ENCODE measurements at places on chromosomes 5 and 9. TPM values are rescaled to one million over a fixed set of nuclear protein-coding genes. Genes with fewer than 3 reads are reported as not detected.

DNA sequence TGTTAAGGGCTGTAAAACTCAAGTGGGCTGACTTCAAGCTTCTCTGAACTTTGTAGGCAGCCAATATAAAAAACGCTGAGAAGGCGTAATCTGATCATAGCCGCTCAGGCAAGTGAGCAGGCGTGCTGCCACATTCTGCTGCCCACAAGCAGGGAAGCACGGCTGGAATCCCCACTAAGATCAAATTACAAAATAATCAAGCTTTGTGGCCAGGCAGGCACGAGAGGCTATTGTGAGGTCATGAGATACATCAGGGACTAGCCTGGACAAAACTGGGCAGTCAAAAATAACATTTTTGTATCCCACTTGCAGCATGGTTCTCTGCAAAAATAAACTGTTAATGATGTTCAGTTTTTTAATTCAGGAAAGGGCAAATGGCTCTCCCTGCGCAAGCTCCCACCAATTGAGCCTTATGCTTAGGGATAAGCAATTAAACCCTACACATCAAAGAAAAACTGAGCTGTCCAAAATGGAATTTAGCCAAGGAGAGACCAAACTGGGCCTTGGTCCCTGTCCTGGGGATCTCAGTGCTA, 64.0 kb downstream of the POU5F2 start:
- no peak for DNase-seq

GRCh38 chr9:129422032-129422842, 198.7 kb downstream of the C9orf50 start:
- DNase-seq: no peak

GRCh38 chr9:103757062-103757461, 337.0 kb upstream of the SMC2 start:
- DNase-seq: no peak

DNA sequence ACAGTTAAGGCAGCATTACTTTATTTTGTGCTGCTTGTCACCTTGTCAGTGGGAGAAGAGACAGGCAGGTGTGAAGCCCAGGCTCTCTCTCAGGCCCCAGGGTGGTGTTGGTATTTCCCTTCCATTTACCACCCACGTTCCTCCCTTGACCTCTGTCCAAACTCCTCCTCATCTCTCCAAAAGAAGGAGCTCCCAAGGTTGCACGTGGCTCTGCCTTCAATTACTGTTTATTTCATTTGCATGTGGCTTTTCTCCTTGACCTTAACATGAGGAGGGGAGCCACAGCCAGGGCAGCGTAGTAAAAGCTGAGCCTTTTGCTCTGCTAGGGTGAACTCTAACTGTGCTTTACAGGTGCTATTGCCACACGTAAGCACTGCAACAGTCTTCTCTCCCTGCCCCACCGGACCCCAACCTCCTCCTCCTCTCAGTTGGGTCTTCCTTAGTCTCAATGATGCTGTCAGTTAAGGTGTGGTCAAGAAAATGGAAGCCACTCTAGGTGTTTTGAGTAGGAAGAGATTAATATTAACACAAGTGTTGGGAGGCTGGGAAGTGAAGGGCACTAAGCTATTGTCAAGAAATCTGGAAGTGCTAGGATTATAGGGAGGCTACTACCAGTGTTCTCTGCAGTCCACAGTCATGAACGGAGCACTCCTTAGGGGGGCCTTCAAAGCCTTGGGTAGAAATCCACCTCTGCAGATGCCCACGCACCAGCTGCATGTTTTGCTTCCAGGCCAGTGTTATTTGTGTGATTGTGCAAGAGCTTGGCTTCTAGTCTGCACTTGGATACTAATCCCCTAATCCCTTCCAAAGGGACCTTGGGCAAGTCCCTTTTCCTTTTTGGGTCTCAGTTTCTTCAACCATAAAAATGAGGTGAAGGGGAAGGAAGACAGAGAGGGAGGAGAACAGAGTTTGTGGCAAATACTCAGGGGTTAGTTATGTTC, 3.9 kb upstream of the ALDH1B1 start:
- DNase-seq: no peak

- DNase-seq: no peak
Observed at GRCh38 chr9:108325406-108325805, 530.4 kb downstream of the ACTL7B start.

DNA sequence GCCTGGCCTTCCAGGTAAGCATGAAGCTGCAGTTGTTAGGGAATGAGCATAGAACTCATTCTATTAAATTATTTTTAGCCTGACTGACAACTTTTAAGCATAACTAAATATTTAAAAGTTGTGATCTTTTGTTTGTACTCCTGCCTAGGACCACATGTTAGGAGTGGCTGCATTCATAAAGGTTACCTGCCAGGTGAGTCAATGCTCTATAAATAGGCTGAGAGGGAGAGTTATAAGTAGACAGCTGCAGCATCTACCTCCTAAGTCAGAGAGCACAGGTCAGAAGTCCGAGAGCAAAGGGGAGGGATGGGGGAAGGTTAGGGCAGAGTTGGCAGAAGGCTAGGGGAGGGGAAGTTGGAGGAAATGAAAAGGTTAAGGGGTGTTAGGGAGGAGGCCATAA, 292.4 kb upstream of the TLE4 start:
- DNase-seq: no peak

DNA sequence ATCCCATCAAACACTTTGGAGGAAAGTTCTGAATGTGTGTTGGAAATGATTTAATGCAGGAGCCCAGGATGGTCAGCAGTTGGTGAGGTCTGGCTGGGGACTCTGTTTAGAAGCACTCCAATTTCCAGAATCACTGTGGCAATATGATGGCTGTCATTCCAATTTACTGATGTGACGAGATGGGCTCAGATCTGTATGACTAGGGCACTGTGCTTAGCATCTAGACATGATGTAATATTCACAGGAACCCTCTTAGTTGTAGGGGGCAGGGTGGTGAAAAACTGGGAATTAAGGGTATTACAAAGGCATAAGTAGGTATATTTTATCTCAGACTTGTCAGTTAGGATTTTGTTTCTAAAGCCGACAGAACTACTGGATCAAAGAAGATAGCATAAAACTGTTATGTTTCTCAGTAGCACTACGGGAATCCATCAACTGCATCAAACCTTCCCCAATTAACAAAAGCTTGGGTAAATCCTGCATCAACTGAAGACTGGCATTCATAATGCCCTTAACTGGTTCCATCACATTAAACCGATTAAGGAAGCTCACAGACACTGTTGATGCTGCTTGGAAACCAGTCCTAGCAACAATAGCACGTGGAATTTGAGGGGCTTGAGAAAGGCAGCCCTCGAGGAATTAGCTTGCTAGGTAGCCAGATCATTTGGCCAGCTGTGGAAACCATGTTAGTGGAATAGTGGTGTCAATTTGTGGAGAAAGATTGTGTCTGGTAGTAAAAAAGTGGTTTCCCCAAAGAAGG, 86.1 kb downstream of the SV2C start:
- no peak for DNase-seq

DNA sequence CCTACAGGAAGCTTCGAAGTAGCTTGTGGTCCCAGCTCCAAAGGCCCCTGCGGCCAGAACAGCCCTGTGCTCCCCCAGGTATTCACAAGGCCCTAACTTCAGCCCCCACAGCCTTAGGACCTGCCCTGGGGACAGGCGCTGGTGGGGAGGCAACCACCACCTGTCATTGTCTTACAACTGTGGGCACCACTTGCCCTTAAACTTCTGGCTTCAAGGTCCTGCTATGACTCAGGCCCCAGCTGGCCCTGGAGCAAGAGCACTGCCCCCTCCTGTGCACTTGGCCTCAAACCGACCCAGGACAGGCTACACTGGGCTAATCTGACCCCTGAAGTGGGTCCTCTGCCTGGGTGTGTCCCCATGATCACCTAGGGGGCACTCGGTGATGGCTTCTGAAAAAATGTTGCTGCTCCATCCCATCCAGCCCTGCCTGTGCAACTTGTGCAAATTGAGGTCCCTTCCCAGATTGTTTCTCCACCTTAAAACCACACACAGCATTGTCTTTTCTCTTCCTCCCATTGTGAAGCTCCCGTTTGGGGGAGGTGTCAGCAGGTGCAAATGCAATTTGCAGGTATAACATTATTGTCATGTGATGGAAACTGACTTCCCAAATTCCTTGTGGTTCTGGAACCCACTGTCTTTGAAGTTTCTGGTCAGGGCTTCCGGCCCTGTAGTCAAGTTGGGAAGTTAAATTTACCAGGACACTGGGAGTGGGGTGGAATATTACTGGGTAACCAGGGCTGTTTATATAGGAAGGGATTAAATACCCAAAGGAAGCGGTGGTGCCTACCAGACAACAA, 1.1 kb upstream of the PROB1 start:
- no peak for DNase-seq

GRCh38 chr5:124745928-124746915, at the start of gene ZNF608:
ZNF608 (minus strand) TSS chr5:124746639; CDS start chr5:124744989, 1,650 bp downstream.
- DNase-seq: no peak

- no peak for DNase-seq
Observed at GRCh38 chr9:74973714-74974113, 21.0 kb upstream of the C9orf40 start.

DNA sequence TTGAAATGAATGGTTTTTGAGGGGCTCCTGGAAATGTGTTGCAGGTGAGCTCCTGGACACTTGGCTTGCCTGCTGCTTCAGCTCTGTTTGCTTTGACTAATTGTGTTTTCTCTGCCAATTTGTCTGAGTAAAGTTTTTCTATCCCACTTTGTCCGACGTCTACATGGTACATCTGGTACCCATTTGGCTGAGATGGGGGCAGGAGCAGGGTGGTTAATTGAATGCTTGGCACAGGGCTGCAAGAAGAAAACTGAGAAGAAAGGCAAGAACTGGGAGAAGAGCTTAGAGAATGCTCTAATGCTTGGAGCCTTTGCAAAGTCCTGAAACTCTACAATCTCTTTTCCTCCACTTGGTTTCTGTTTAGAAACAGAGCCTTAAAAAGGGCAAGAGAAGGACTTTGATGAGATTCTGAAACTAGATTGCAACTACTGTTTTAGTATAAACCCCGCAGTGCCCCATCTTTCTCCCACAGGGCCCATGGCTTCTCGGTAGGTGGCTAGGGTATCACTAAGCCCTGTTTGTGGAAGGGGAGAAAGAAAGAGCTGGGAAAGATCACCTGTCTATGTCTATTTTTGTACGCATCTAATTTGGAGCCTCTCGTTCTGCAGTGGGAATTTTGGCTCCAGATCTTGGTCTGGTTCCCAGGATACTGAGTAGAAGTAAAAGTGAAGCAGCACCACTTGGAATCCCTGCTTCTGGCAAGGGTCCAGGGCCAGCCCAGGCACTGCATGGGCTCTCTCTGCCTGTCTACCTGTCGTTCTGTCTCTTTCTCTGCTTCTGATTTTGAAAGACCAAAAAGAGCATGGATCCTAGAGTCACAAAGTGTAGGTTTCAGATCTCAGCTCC, 214.4 kb downstream of the SEMA6A start:
- no peak for DNase-seq

DNA sequence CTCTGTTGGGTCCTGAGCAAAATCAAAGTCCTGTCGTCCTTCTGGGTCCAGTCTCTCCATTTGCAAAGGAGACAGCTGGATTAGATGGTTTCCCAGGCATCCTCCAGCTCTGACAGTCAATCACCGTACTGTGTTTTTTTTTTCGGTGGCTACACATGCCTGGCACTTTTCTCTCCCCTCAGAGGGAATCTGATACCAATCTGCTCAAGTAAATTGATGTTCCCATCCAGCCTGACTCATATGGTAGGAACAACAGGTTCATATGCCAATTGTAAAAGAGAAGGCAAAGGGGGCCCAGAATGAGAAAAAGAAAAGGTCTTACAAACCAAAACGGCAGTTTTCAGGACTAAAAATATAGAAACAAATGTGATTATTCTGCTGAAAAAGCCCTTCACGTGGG, 1.2 kb downstream of the FBXO10 start:
- no peak for DNase-seq

DNA sequence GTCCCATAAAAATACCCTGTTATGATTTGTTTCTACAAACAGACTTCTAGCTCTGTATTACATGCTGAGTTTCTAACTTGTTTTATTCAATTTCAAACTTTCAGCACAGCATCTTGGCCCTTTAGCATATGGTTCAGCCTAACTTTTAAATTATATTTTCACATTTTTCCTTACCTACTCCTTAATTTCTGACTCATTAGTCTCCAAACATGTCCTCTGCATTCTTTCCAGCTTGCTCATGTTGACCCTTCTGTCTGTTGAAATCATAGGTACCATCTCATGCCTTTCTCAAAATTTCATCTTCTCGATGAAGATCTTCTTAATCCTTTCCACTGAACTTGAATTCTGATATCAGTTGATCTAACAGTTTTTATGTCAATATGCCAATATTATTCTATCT, 200.9 kb upstream of the RIOK2 start:
- no peak for DNase-seq

- DNase-seq: no peak
Observed at GRCh38 chr9:117231012-117231411, 183.8 kb downstream of the ASTN2 start.

DNA sequence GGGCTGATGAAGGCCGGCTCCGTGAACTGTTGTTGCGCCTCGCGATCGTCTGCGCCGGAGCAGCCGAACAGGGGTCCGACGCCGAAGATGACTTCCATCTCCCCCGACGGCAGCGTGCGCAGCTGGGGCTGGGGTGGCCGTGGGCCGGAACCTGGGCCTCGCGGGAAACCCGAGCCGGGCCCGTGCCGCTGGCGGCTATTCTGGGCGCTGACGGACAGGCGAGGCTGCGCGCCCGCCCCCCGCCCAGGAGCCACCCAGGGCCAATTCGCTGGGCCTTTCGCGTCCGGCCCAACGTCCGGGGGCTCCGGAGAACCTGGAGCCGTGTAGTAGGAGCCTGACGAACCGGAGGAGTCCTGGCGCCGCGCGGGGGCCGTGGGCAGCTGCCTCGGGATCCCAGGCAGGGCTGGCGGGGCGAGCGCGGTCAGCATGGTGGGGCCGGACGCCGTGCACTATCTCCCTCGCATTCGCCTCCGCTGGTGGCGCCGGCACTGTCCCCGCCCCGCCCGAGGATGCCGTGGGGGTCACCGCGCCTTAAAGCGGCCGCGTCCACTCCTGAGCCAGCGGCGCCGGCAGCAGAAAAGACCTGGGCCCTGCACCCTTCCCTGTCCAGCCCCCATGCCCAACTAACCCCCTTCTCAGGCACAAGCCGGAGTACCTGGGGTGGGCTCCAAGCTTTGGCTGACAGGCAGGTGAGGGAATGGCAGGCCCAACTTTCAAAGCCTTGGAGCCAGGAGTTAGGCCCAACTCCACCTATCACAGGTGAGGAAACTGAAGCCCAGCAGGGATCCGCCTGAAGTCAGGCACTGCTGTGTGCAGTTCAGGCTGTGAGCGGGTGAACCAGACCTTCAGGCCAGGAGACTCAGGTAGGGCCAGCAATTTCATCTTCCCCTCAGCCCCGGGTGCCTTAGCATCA, at the start of gene PROB1:
Gene PROB1 (minus strand): TSS at position 451 of the 913 bp plus-strand sequence. CDS start 23 bp downstream, at position 428.
- DNase-seq: no peak

FOXD4L5 gene
- total RNA-seq: 0.16 TPM

PPP3R2 gene
- total RNA-seq: not detected

PLEKHG4B gene
- total RNA-seq: 0.04 TPM

GDF9 gene
- 0.22 TPM for total RNA-seq

RICTOR gene
- total RNA-seq: 43.2 TPM

EGFLAM gene
- total RNA-seq: 0.49 TPM

RHOBTB3 gene
- 142 TPM for total RNA-seq

GLIPR2 gene
- 3.8 TPM for total RNA-seq

FGF1 gene
- not detected for total RNA-seq
